Stimulated activated CD8-positive, alpha-beta memory T cell treated with anti-CD3 and anti-CD28 coated beads, Interleukin-2, amount 100 ng/mL, for 1 hour (primary cell): ENCODE measurements at places on chromosomes 4 and X.

DNA sequence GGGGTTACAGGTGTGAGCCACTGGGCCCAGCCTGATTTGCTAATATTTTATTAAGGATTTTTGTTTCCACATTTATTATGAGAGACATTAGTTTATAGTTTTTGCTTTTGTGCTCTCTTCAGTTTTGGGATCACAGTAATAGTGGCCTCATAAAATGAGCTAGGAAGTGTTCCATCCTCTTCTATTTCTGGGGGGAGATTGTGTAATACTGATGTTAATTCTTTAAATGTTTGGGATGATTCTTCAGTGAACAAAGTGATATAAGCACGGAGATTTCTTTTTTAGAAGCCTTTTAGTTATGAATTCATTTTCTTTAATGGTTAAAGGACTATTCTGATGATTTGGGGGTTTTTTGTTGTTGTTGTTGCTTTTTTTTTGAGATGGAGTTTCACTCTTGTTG is 41.3 kb downstream of the RBMX start:
- DNase-seq, result no peak

GRCh38 chr4:62644372-62644771 is 1444.2 kb downstream of the ADGRL3 start:
- no peak for DNase-seq

DNA sequence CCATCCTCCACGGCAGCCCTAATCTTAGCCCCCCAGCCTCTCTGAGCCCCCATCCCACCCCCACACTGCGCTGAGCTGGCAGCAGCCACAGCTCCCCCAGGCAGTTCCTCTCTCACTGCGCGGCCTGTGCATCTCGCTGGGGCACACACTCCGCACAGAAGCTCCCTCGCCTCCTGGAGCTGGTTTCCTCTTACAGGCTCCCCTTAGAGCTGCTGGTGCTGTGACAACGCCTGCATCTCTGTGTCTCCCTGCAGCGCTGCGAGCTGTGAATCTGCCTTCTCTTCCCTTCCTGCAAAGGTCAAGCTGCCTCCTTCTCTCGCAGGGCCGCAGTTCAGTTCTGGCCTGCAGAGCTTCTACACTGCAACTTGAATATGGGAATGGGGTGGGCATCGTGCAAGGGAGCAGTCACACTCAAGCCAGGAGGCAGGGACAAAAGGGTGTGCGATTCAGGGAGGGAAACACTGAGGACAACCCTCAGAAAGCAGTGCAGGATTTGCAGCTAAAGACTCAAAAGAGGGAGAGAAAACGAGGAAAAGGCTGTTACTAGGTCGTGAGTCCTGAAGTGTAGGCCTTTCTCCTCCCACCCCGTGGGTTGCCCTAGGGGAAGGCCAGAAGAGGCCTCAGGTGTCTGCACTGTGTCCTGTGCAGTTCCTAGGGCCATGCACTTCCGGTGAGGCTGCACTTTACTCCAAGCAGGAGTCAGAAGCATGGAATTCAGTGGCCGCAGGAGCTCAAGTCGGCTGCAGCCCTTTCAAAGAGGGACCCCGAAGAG is 87.0 kb downstream of the BCOR start:
- DNase-seq, result no peak

DNA sequence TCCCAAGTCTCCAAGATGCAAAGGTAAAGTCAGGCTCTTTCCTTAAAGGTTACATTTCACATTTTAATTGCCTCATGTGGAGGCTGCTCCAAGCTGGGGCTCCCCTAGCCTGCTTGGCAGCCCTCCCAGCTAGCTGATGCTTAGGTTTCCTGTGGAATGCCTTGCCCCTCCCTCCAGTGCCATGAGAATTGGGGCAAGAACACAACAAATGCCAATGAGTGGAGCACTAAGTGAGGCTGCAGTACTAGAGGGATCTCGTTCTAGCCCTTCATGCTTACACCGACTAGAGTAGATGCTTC is 597.7 kb downstream of the MID1IP1 start:
- DNase-seq, result no peak

GRCh38 chr4:10083331-10083771 is 33.2 kb downstream of the WDR1 start:
- no peak for DNase-seq

- DNase-seq, result no peak
Observed at GRCh38 chr4:184376126-184376838, 98.1 kb downstream of the IRF2 start.

DNA sequence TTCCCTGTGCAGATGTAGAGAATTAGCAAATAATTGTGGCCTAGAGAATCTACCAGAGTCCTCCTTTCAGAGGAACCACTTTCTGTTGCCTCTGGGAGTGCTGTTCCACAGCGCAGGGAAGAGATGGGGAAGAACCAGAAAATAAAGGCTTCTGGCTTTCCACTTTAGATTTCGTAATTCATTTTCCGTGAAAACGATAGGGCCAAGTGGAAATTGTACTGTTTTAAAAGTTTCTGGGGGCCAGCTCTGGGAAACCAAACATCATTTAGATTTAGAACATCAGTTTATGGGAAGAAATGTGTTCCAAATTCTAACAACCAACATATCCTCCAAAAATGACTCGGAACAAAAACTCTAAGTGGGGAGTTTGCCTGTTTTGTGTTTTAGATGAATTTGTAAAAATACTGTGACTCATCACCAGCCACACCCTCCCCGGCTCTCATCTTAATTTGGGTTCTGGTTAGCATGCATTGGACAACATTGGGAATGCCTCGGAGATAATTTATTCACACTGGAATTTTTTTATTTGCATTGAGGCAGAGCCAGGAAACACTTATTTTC is 65.2 kb upstream of the LNX1 start:
- no peak for DNase-seq

DNA sequence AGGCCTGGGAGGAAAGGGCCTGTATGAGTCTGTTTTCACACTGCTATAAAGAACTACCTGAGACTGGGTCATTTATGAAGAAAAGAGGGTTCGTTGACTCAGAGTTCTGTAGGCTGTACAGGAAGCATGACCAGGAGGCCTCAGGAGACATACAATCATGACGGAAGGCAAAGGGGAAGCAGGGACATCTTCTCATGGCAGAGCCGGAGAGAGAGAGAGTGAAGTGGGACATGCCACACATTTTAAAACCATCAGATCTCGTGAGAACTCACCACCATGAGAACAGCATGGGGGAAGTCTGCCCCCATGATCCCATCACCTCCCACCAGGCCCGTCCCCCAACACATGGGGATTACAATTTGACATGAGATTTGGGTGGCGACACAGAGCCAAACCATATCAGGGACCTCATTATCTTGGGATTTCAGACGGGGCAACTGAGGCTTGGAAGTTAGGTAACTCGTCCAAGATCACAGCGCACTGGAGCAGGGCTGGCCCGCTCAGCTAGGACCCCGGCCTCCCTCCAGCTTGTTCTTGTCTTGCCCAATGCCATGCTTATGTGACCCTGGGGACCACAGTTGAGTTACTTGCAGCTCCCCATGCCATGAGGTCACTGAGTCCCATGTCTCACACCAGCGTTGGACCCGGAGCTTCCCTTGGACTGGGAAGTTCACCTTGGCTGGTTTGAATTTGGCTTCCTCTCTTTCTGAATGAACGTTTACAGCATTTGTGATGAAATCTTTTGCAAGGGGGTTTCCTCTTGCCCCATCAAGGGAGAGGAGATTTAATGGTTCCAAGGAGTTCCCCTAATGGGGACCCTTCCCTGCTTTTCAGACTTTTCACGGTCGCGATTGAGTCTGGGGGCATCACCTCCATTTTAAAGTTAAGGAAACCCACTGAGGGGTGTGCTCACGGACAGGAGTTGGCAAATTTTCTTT is 18.1 kb downstream of the HTRA3 start:
- no peak for DNase-seq

DNA sequence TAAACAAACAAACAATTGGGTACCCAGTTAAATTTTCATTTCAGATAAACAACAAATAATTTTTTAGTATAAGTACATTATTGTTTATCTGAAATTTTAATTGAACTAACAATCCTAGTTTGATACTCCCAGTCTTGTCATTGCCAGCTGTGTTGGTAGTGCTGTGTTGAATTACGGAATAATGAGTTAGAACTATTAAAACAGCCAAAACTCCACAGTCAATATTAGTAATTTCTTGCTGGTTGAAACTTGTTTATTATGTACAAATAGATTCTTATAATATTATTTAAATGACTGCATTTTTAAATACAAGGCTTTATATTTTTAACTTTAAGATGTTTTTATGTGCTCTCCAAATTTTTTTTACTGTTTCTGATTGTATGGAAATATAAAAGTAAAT is 2.9 kb downstream of the CXCL8 start:
- DNase-seq, result no peak

DNA sequence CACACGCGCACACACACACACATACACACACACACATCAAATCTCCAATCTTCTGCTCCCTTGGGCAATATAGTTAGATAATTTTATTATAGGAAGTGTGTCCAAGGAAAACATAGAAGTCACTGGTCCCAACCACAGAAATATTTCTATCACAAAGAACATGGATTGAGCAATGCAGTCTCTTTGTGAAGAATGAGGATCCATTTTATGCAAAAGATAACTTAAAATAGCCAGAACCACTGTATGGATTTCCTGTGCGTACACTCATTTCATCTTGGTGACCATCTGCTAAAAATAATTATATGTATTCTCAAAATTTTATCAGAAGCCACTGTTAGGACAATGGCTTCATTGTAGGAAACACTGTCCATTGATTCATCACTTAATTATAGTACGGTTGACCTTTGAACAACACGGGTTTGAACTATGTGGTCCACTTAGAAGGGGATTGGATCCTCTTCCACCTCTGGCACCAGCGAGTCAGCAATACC is 169.6 kb upstream of the MXRA5 start:
- DNase-seq, result no peak

GRCh38 chr4:535181-535923 is 36.3 kb downstream of the PIGG start:
- no peak for DNase-seq

GRCh38 chr4:24837781-24838180 is 42.4 kb downstream of the SOD3 start:
- DNase-seq, result no peak

DNA sequence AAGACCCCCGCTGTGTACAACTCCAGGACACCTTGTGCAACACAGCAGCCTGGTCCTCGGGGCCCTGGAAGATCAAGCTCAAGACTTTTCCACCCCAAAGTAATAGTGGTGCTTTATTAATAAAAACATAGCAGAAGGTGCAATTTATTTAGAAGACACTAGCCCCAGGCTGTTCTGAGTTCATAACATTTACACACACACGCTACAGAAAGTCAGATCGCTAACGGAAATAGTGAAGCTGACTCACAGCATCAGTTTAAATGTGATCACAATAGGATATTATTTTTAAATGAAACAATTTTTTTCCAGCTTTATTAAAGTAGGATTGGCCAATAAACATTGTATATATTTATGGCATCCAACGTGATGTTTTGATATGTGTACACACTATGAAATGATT is 141.0 kb downstream of the STK32B start:
- DNase-seq, result no peak

DNA sequence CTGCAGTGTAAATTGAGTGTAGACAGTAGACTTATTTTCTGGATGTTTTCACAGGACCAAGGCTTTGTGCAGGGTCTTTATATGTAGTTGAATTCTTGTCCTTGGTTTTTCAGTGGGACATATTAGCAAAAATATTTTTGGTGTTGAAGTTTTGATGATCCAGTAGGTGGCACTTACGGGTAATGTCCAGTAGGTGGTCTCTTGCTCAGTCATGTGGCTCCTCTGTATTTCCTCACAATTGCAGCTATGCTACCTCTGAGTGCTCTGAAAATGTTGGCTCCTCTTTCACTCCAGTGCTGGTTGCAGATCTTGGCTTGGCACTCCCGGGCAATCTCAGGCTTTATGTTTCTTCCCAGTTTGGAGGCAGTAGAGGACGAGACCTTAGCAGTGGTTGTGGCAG is 419.8 kb upstream of the AMOT start:
- DNase-seq, result no peak

DNA sequence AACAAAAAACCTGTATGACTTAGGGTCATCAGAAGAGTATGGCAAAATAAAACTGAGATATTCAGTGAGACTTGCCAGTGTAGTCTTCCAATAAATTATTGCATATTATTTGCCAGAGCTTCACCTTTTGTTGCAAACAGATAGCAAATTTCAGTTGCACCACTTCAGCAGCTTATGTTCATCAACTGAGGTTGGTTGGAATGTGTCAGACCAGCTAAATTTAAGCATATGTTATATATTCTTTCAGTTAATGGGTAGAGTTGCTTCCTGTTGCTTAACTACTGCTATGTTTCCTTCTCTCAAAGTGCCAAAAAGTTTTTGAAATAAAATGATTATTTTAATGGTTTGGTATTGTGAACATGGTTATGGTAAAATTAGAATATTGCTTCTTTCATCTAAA is 61.5 kb downstream of the GALNT7 start:
- DNase-seq, result no peak

DNA sequence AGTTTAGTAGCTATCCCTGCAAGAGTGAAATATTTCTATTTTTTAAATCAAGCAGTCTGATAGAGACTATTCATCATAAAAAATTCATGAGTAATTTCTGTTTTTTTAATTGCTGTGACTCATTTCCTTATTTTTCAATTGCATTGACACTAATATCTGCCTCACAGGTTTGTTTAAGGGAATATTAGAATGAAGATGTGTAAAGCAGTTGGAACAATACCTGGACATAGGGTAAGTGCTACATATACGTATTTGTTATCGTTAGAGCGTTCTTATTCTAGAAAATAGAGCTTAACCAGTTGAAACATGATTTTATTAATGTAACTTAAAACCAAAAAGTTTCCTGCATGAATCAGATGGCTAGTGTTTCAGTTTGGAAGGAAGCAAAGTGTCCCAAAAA is 2211.3 kb downstream of the PCDH7 start:
- no peak for DNase-seq

DNA sequence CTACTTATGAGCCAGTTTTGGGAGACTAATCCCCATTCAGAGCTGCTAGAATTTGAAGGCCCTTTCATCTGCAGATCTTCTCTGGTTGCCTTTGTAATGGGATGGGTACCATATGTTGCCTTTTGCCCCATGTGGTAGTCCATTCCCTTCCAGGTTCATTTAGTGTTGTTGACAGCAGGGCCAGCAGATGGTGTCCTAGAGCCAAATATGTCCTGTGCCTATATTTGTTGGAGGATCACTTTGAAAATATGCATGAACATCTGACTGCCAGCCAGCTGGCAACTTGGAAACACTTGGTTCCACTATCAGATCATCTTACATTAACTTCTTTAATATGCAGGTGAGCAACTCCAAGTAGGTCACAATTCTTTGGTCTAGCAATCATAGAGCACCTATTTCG is 30.4 kb downstream of the CFAP299 start:
- peak; percentile 19 for DNase-seq

GRCh38 chr4:177879851-177880250 is 437.6 kb upstream of the AGA start:
- no peak for DNase-seq

DNA sequence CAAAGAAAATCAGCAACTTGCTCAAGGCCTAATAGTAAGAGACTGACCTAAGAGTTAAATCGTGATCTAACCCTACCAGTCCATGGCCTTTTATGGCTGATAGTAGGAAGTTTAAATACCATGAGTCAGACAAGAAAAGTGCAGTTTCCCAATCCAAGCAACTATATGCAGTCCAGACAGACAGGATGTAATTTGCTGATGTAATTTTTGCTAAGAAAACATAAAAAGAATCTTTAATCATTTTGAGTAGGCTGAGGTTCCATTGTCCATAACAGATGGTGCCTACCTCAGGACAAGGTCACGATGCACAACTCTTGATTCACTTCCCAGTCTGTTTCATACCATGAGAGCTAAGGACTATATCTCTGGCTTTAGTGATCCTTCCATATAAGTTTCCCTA is 317.5 kb upstream of the GRIA3 start:
- DNase-seq, result no peak

GRCh38 chr4:101191302-101192098 is 155.8 kb downstream of the PPP3CA start:
- no peak for DNase-seq
